Lung microvascular endothelial cell (primary cell): ENCODE measurements at places on chromosomes 12 and 14.
A peak's percentile ranks its signal among the peaks of the same experiment; 100 is the strongest.

- DNase-seq: no peak
Observed at GRCh38 chr14:30312214-30312613, 246.7 kb upstream of the G2E3 start.

GRCh38 chr12:116400636-116401372 is 123.3 kb upstream of the MED13L start:
- DNase-seq: no peak

DNA sequence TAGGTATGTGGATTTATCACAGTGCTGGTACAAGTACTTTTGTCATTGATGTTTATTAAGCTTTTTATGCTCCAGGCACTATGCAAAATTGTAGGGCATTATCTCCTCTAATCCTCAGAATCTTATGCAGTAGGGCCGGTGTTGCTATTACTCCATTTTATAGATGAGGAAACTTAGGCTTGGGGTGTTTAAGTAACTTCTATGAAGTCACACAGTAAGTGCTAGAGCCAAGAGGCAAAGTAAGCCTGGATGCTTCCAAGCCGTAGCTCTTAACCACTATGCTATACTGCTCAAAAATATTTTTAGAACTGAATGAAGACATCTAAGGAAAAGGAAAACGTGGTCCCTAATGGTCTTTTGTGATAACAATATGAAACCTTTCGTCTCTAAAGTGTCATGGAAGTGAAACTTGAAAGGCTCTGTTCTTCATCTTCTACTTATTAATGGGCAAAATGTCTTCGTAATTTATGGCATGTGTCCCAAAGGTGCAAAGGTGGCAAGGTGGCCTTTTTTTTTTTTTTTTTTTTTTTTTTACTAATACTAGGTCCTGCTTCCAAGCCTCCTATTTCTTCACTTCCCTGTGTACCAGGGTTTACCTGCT is 85.2 kb downstream of the ETV6 start:
- DNase-seq: no peak

- no peak for DNase-seq
Observed at GRCh38 chr12:90653040-90653439, 301.9 kb downstream of the CCER1 start.

DNA sequence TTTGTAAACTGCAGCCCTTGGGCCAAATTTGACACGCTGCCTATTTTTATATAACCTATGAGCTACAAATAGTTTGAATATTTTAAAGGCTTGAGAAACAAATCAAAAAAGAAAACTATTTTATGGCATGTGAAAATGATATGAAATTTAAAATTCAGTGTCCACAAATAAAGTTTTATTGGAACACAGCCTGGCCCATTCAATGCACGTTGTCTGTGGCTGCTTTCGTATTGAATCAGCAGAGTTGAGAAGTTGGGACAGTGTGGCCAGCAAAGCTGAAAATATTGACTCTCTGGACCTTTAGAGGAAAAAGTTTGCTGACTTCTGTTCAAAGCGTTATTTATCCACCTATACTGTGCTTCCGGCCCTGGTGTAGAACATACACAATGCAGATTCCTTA is 654.2 kb downstream of the MED13L start:
- DNase-seq: no peak

DNA sequence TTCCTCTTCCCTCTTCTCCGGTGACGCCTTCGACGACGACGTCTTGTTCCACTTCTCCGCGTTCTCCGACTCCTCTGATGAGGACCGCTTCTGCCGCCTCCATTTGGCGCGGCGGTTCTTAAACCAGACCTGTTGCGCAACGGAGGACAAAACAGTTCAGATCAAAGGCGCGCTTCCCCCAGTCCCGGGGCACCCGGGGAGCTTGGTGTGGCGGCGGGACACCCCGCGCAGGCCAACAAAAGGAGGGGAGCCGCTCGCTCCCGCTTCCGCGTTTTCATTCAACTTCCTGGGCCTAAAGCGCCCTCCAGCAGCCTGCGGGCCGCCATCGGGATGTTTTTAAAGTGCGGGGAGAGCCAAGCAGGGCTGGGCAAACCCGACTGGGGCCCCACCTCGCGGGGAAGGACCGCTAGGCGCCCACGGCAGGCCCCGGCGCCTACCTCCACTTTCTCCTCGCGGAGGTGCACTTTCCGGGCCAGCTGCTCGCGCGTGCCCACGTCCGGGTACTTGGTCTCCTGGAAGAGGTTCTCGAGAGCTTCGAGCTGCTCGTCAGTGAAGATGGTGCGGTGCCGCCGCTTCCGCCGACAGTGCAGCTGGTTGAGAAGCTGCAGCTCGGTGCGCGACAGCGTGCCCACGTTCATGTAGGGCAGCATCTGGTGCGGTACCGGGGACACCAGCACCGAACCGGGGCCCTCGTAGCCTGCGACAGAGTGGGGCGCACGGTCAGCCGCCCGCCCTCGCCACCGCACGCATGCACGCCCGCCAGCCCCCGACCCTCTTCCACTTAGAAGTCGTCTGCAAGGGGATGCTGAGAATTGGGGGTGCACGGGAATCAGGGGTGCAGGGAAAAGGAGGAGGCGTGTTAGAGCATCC is 1.2 kb downstream of the GSC start:
- DNase-seq: no peak

GRCh38 chr12:48131517-48131916 is 12.4 kb downstream of the PFKM start:
- no peak for DNase-seq

DNA sequence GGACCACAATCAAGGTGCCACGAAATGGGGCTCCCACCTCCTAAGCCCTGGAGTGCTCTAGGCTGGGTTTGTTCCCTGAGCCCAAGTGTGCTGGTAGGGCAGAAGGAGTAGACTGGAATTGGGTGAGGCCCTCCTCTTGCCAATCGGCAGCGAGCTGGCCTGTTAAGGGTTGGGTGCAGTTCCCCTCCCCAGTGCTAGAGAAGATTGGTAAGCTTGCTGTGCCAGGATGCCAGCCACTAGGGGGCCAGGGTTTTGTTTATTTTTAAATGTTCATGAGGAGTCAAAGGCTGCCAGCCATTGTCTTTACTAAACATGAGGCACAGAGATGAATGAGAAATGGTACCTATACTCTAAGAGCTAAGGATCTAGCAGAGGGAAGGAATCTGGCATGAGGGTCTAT is 79.7 kb downstream of the SPTB start:
- peak; percentile 53 for DNase-seq

- DNase-seq: peak; percentile 79
Observed at GRCh38 chr14:64232095-64232838, 61.9 kb downstream of the ESR2 start.

DNA sequence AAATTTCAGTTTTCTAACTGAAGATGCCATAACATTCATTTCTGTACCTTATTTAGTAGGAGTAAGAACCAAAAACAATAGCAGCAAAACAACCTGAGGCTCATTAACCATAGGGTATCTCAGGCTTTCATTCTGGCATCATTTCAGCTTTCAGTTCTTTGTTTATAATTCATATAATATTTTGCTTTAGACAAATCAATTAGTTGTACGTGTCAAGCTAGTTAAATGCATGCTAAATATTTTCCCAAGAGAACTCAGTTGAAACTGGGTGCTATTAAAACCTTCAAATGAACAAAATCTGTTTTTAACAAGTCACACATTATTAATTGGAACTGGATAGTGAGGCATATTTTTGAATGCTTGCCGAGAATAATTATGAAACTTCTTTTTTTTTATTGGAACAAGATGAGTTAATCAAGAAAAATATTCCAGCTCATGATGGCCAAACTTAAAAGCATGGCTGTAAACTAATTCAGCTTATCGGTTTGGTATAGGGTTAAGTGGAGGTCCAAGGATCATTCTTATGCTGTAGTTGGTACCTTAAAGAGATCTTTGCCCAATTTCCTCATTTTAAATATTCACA is 442.7 kb downstream of the BTG1 start:
- DNase-seq: no peak

- no peak for DNase-seq
Observed at GRCh38 chr14:61528591-61529021, 166.7 kb upstream of the HIF1A start.

DNA sequence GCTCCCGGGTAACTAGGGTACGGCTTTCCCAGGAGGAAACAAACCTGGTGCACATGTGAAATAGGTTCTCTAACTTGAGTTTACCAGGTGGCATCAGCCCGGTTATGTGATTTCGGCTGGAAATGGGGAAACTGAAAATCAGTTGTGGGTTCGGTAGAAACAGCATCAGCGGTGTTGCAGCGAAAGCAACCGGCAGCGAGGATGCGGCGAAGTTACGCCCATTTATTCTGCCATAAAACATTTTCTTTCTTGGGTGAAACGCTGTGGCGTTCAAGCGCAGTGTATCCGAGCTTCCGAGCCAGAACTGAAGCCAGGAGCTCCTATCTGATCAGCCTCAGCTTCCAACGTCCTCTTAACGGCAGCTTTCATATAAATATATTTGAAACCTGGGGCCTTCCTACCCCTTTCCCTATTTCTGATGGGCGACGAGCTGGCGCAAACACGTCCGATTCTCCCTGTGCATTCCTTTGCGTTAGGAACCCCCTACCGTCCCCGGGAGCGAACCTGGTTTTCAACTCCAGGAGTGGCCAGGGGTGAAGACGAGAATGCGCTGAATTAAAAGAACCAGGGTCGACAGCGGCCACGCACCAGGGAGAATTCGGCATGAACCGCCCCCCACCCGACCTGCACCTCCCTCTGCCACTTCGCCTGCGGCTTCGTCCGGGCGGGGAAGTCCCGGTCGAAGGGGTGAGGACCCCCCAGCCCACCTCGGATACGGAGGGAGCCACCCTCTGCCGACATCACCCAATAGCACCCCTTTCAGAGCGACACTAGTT is 1.6 kb downstream of the DPF3 start:
- peak; percentile 32 for DNase-seq

GRCh38 chr12:41794336-41794735 is 350.3 kb downstream of the GXYLT1 start:
- DNase-seq: peak; percentile 46

DNA sequence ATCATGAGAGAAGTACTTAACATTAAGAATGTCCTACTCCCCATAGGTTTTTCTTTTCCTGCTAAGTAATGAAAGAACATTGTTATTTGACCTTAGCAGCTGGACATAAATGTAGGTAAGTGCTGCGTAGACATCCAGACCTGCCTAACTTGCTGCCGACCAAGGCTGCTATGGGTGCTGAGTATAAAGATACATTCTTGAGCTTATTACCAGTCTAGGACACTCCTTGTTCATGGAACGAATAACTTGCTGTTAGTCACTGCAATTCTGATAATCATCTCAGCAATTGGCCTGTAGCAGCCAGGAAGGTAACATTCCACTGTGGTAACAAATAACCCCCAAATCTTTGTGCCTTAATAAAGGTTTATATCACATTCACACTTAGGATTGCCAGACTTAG is 478.1 kb downstream of the VRK1 start:
- no peak for DNase-seq

DNA sequence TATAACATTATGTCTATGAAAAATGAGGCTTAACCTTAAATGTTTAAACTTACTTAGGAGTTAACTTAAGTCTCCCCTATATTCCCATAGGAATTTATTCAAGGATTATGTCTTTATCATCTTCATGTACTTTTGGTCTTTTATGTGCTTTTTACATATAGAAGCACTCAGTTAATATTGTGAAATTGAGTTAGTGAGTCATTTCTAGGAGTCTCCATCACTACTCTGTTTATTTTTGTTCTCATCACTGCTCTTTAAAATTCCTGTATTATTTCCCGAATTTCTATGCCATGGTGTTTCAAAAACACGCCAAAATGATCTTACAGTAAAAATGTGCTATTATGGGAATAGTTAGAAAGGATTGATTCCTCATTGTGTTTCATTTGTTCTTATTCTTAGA is 31.6 kb downstream of the TBC1D15 start:
- no peak for DNase-seq

DNA sequence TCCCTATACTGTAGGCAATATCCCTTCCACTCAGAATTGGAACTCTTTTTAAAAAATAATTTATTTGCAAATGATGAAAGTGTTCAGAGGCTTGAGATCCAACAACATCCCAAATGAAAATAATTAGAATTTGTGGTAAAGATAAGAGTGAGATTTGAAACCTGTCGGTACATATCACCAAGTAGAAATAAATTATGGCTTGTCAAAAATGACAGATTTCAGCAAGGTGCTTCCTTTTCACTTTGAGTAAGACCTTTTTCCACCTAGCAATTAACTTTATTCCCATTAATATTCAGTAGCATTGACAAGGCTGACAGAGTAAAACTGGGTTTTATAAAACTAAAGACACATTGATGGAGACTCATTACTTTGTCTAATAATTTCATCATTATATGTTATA is 107.7 kb upstream of the PRKD1 start:
- no peak for DNase-seq

GRCh38 chr14:44945264-44945663 is 16.5 kb downstream of the KLHL28 start:
- DNase-seq: no peak

DNA sequence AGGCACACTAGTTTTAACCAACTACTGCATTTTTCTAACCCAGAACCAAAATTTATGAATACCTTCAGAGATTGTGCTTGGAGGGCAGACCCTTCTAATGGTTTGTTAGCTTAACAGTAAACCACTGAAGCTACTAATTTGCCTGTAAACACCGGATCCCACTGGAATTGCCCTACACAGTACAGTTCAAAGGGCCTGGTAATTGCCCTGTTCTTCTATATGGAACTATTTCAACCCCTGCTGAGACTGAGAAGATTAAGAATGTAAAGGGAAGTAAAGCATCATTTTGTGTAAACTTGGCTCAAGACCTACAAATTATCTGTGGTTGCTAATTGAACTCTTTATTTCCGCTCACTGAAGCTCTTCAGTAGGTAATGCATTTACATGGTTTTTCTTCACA is 468.1 kb downstream of the NPAS3 start:
- no peak for DNase-seq

DNA sequence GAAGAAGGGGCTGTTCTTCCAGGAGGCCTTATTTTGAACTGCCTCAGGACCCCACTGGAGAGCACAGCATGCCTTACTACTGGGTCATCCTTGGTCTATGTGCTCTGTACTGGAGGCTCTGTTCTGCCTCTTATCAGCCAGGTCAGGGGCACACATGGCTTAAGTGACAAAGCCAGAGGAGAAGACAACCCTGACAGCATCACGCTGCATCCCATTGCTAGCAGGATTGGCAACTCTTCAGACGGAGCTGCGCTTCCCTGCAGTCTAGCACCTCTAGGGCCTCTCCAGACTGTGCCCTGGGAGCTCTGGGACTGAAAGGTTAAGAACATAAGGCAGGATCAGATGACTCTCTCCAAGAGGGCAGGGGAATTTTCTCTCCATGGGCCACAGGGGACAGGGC is 17.3 kb upstream of the TIGAR start:
- no peak for DNase-seq

GRCh38 chr12:120227233-120228040 is 26.5 kb upstream of the RPLP0 start:
- no peak for DNase-seq

DNA sequence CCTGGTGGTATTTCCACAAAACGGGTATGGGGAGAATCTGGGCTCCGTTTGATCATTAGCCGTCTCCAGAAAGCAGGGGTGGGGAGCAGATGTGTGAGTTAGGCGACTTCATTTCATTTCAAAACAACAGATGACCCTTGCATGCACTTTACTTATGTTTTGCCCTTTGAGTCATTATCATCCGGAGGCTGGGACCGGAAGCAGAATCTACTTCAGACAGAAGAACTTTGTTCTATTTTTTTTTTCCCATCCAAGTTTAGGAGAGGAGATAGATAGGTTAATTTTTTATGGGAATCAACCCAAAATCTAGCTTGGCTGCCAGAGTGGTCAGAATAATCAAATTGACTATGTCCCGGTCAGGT is 31.3 kb upstream of the CMAS start:
- DNase-seq: no peak

GRCh38 chr12:108649669-108650068 is 16.0 kb upstream of the SELPLG start:
- no peak for DNase-seq

GRCh38 chr12:124828264-124829007 is 35.2 kb downstream of the SCARB1 start:
- no peak for DNase-seq

GRCh38 chr12:19191089-19191488 is 61.6 kb downstream of the PLEKHA5 start:
- DNase-seq: no peak
